Osteocyte (in vitro differentiated cells): ENCODE measurements at places on chromosomes 4 and X. TPM values are rescaled to one million over a fixed set of nuclear protein-coding genes. Genes with fewer than 3 reads are reported as not detected.
A peak's percentile ranks its signal among the peaks of the same experiment; 100 is the strongest.

DNA sequence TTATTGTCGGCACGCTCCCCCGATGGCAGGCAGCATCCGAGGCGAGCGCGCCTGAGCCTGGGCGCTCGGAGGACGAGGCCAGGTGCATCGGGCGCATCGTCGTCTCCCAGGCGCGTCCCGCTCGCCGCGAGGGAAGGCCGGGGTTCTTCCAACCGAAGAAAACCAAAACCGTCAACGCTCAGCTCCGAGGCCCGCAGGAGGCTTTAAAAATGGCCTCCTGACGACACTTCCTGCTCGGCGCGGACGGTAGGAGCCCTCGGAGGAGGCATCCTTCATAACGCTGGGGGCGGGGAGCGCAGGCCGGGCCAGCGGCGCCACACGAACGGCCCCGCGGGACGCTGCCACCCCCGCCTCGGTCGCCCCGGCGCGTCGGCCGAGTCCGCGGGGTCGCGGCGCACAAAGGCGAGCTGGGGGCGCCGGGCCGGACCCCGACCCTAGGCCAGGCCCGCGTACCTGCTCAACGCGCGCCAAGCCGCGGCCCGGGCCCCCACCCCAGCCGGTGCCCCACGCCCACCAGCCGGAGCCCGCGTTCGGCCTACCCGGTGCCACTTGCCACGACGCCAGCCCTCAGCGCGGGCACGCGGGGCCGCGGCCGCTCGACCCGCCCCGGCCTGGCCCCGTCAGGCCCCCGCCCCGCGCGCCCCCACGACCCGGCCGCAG lies 501 bp downstream of the ZNF518B start:
- peaks cover 41% of the 10 kb centered on the region for H3K36me3 ChIP-seq
- DNase-seq: peak; percentile 86
- H3K4me3 ChIP-seq: peak overlapping the region; percentile 82
- peak overlapping the region; percentile 79 for H3K27ac ChIP-seq
- no peaks in the 10 kb centered on the region for H3K27me3 ChIP-seq

GRCh38 chr4:77146186-77147078 lies 10.6 kb upstream of the CCNG2 start:
- no peak overlapping the region for H3K27ac ChIP-seq
- peaks cover 4% of the 10 kb centered on the region for H3K4me1 ChIP-seq
- no peak overlapping the region for H3K4me3 ChIP-seq
- no peaks in the 10 kb centered on the region for H3K36me3 ChIP-seq

- H3K27me3 ChIP-seq: peaks cover 5% of the 10 kb centered on the region
- no peak overlapping the region for H3K4me3 ChIP-seq
- no peaks in the 10 kb centered on the region for H3K36me3 ChIP-seq
- no peak overlapping the region for H3K27ac ChIP-seq
- DNase-seq: no peak
- peaks cover 15% of the 10 kb centered on the region for H3K4me1 ChIP-seq
Measured at GRCh38 chr4:123597586-123597985, 201.0 kb downstream of the SPRY1 start.

GRCh38 chrX:85499400-85499799 lies 119.9 kb upstream of the POF1B start:
- H3K27ac ChIP-seq: no peak overlapping the region
- no peaks in the 10 kb centered on the region for H3K27me3 ChIP-seq
- no peaks in the 10 kb centered on the region for H3K36me3 ChIP-seq
- no peak for DNase-seq
- no peak overlapping the region for H3K4me3 ChIP-seq

- no peaks in the 10 kb centered on the region for H3K4me1 ChIP-seq
- no peaks in the 10 kb centered on the region for H3K27me3 ChIP-seq
- peak; percentile 69 for DNase-seq
- no peak overlapping the region for H3K4me3 ChIP-seq
- H3K27ac ChIP-seq: no peak overlapping the region
- H3K36me3 ChIP-seq: peaks cover 9% of the 10 kb centered on the region
Measured at GRCh38 chrX:131752493-131753198, 208.8 kb downstream of the OR13H1 start.

GRCh38 chr4:13558881-13559280 lies 14.6 kb upstream of the NKX3-2 start:
- no peak for DNase-seq
- H3K27me3 ChIP-seq: peaks cover 4% of the 10 kb centered on the region
- no peaks in the 10 kb centered on the region for H3K36me3 ChIP-seq
- H3K4me3 ChIP-seq: no peak overlapping the region

DNA sequence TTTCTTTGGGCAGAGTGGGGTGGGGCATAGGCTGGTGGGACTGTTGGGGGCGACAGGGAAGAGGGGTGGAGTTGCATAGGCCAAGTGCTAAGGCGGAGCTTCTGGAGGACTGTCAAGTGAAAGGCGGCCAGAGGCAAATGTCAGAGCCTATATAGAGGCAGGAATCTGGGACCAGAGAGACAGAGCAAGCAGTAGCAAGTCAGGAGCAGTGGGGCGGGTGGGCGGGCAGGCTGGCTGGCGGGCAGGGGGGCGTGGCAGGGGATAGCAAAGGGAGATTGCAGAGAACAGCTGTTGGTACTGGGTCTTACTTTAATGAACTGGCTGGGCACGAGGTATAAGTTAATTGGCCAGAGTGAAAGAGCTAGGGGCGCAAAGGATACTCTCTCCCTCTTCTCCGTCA lies 89.8 kb downstream of the RTL9 start:
- no peaks in the 10 kb centered on the region for H3K4me1 ChIP-seq
- H3K36me3 ChIP-seq: no peaks in the 10 kb centered on the region
- H3K27me3 ChIP-seq: peaks cover 42% of the 10 kb centered on the region
- no peak for DNase-seq

GRCh38 chr4:60485276-60485675 lies 714.9 kb upstream of the ADGRL3 start:
- H3K27ac ChIP-seq: no peak overlapping the region
- H3K36me3 ChIP-seq: no peaks in the 10 kb centered on the region
- no peaks in the 10 kb centered on the region for H3K27me3 ChIP-seq
- DNase-seq: no peak
- no peak overlapping the region for H3K4me3 ChIP-seq

- no peak overlapping the region for H3K27ac ChIP-seq
- H3K4me1 ChIP-seq: no peaks in the 10 kb centered on the region
- no peaks in the 10 kb centered on the region for H3K27me3 ChIP-seq
- peaks cover 27% of the 10 kb centered on the region for H3K36me3 ChIP-seq
- H3K4me3 ChIP-seq: no peak overlapping the region
Measured at GRCh38 chrX:54030329-54030728, 13.9 kb downstream of the PHF8 start.

DNA sequence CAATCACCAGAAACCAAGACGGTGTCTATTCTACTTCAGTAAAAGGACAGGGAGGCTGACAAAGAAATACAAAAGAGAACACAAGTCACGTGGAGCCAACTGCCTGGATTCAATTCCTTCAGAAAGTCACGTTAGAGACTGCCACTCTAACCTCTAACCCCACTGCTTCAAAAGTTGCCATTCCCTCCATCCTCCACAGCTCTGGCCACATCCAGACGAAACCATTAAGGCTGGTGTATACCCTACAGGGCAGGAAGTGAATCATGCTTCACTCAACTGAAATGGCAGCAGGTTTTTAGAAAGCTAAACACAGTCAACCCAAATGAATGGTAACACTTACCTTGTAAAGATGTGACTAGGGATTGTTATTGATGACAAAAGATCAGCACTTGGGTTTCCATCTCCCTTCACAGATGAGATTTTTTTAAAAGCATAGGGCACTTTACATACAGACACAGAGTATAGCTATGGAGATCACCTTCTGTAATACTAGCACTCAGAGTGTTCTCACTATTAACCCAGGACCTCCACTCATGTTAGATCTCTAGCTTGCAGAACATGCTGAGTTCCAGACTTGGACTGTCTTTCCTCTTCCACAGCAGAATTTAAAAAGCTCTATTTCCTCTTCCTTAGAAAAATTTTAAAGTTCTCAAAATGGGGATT lies 37.4 kb downstream of the MAML3 start:
- H3K4me1 ChIP-seq: peaks cover 23% of the 10 kb centered on the region
- H3K36me3 ChIP-seq: no peaks in the 10 kb centered on the region
- H3K4me3 ChIP-seq: no peak overlapping the region
- H3K27me3 ChIP-seq: no peaks in the 10 kb centered on the region
- no peak for DNase-seq
- peak overlapping the region; percentile 40 for H3K27ac ChIP-seq

- no peaks in the 10 kb centered on the region for H3K36me3 ChIP-seq
- no peak overlapping the region for H3K27ac ChIP-seq
- peaks cover 85% of the 10 kb centered on the region for H3K27me3 ChIP-seq
Measured at GRCh38 chrX:25013632-25014365, 2.0 kb downstream of the ARX start.

GRCh38 chr4:3469386-3470243 lies 6.5 kb downstream of the DOK7 start:
- peaks cover 3% of the 10 kb centered on the region for H3K27me3 ChIP-seq
- no peaks in the 10 kb centered on the region for H3K4me1 ChIP-seq
- H3K4me3 ChIP-seq: no peak overlapping the region
- no peak for DNase-seq

- H3K4me3 ChIP-seq: no peak overlapping the region
- H3K36me3 ChIP-seq: no peaks in the 10 kb centered on the region
- H3K27me3 ChIP-seq: peaks cover 10% of the 10 kb centered on the region
- no peak overlapping the region for H3K27ac ChIP-seq
Measured at GRCh38 chr4:56828784-56829535, 7.5 kb upstream of the SPINK2 start.

DNA sequence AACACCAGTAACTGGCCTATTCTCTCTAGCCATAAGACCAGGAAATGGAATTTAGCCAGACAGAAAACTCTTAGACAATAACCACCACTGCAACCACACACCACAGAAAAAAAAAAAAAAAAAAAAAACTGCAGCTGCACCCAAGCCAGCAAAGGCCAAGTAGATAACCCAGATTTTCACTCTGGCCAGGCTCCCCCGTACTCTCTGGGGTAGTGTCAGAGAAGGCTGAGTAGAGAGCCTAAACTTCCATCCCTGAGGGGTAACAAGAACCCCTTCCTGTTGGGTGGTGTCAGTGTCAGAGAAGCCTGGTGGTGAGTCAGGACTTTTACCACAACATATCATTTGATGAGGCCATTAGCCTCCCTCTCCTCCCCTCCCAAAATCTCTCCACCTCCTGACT lies 5.6 kb upstream of the DLG3 start:
- no peak for DNase-seq
- H3K27me3 ChIP-seq: peaks cover 22% of the 10 kb centered on the region
- no peak overlapping the region for H3K27ac ChIP-seq
- H3K36me3 ChIP-seq: no peaks in the 10 kb centered on the region
- H3K4me3 ChIP-seq: no peak overlapping the region

DNA sequence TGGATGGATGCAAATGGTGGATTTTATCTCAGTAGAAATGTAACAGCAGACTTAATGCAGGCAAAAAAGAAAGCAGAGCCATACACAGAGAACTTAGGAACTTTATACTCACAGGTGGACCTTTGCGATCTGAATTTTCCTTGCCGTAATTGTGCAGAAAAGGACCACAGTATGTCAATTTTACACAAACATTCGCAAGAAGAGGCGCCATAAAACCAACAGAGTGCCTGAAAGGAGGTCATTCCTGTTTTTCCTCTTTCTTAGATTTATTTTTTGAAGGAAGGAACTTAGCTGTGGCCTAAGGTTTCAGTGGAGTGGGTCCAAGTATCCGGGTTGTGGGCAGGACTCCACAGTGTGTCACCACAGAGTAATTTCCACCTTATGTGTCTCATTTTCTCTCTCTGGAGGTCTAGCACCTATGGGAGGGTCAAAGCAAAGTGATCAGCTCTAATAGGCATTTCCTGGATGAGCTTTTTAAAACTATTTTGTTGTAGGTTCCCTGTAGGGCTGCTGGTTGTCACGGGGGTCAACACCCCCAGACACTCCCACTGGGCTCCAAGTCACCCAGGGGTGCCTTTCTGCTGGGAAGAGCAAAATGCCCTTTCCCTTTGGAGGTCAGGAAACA lies 24.7 kb upstream of the PBDC1 start:
- H3K27me3 ChIP-seq: no peaks in the 10 kb centered on the region
- H3K36me3 ChIP-seq: no peaks in the 10 kb centered on the region
- peak overlapping the region; percentile 94 for H3K27ac ChIP-seq
- peaks cover 21% of the 10 kb centered on the region for H3K4me1 ChIP-seq
- peak overlapping the region; percentile 72 for H3K4me3 ChIP-seq

DNA sequence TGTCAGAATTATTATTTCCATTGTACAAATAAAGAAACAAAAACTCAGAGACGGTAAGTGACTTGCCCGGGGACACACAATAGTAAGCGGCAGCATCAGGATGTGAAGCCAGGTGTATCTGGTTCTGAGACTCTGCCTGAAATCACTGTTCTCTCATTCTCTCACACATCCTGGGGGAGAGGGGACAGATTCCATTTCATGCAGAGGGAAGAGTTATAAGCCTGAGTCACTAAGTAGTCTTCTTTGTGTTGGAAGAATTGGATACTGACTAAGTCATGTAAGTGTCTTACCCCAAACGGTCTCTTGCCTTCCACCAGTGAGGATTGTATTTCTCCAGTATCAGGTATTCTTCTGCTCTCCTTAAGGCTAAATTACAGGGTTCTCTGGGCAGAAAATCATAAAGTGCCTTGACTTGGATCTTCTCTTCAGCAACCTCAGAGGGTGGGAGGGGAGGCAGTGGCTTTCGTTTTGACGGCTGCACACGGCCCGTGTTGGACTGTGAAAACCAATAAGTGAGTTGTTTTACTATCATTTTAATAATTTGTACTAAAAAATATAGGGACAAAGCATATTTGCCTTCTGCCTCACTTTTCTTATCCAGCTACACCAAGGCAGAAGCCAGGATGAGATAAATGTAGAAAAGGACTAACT lies 21.9 kb downstream of the TXK start:
- peaks cover 1% of the 10 kb centered on the region for H3K4me1 ChIP-seq
- H3K36me3 ChIP-seq: no peaks in the 10 kb centered on the region
- DNase-seq: no peak

DNA sequence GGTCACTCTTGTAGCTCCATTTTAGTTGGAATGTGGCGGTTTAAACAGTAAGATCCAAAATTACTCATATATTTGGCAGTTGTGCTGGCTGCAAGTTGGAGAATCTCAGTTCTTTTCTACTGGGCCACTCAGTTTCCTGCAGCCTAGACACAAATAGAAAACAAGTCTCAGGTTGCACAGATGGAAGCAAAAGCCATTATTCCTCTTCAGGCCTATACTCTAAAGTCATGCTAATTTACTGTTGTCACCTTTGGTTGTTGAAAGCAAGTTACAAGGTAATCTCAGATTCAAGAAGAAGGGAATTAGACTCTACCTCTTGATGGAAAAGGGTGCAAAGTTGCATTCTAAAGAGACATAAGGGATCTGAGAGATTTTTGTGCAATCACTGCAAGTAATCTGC lies 345.4 kb downstream of the ADAM29 start:
- no peaks in the 10 kb centered on the region for H3K27me3 ChIP-seq
- H3K36me3 ChIP-seq: no peaks in the 10 kb centered on the region
- H3K4me1 ChIP-seq: no peaks in the 10 kb centered on the region
- no peak for DNase-seq

GRCh38 chr4:52949336-52949735 lies 87.2 kb downstream of the RASL11B start:
- no peaks in the 10 kb centered on the region for H3K27me3 ChIP-seq
- peaks cover 5% of the 10 kb centered on the region for H3K4me1 ChIP-seq
- H3K36me3 ChIP-seq: peaks cover 3% of the 10 kb centered on the region
- no peak overlapping the region for H3K27ac ChIP-seq
- no peak for DNase-seq
- no peak overlapping the region for H3K4me3 ChIP-seq

The FAM3A gene
- 38.2 and 40.4 TPM in 2 replicates for total RNA-seq

The TMEM150C gene
- total RNA-seq: 1.3 and 1.6 TPM in 2 replicates

The OTUD6A gene
- not detected in 2 replicates for total RNA-seq

The C4orf46 gene
- 8.3 and 9.7 TPM in 2 replicates for total RNA-seq

The AADAT gene
- 10.4 and 10.7 TPM in 2 replicates for total RNA-seq

The FAT4 gene
- 106 and 114 TPM in 2 replicates for total RNA-seq

The EVC gene
- 40.9 and 41.6 TPM in 2 replicates for total RNA-seq

The BEX1 gene
- 9.3 and 10.7 TPM in 2 replicates for total RNA-seq

The POF1B gene
- not detected in 2 replicates for total RNA-seq

The GLOD5 gene
- total RNA-seq: not detected in 2 replicates

The MAGED4 gene
- 95.8 and 98.9 TPM in 2 replicates for total RNA-seq

The NLGN3 gene
- 0.51 and 1.1 TPM in 2 replicates for total RNA-seq

The TMEM144 gene
- total RNA-seq: 1.0 and 1.7 TPM in 2 replicates

The SLC25A53 gene
- total RNA-seq: 4.1 and 6.1 TPM in 2 replicates

The USP46 gene
- total RNA-seq: 18.7 and 18.8 TPM in 2 replicates

The COX7B2 gene
- not detected in 2 replicates for total RNA-seq
